ENCODE measurements at places on chromosomes 1 and 21. TPM values are rescaled to one million over a fixed set of nuclear protein-coding genes. Genes with fewer than 3 reads are reported as not detected.

The PRPF38A gene
- total RNA-seq = 12.1 TPM

The GPR25 gene
- not detected for total RNA-seq

The TMCO1 gene
- 83.1 TPM for total RNA-seq

The YBX1 gene
- 864 TPM for total RNA-seq

The TLCD4 gene
- total RNA-seq = under 0.01 TPM

The MYBPH gene
- 0.18 TPM for total RNA-seq

The FAM72B gene
- total RNA-seq = 2.3 TPM

The OR2G6 gene
- not detected for total RNA-seq

The WDR64 gene
- total RNA-seq = not detected

The IL10 gene
- total RNA-seq = not detected

The FOXJ3 gene
- 13.0 TPM for total RNA-seq

The WNT4 gene
- 0.18 TPM for total RNA-seq

The TSPAN2 gene
- total RNA-seq = under 0.01 TPM

The FAM89A gene
- total RNA-seq = 6.9 TPM

The PAPPA2 gene
- 0.35 TPM for total RNA-seq

The OR14K1 gene
- not detected for total RNA-seq

The CRTC2 gene
- total RNA-seq = 10.4 TPM

The ZNF691 gene
- 10.3 TPM for total RNA-seq

The HES3 gene
- total RNA-seq = not detected

The RAB42 gene
- total RNA-seq = 13.5 TPM

The DNAJC28 gene
- 0.18 TPM for total RNA-seq

The LCK gene
- not detected for total RNA-seq

The CYP4A11 gene
- not detected for total RNA-seq

The ADORA1 gene
- not detected for total RNA-seq

The TEX35 gene
- total RNA-seq = not detected

The KIF26B gene
- 15.9 TPM for total RNA-seq

The CD244 gene
- total RNA-seq = not detected

The C1orf105 gene
- total RNA-seq = not detected

The S100A3 gene
- total RNA-seq = 5.8 TPM

All from myometrial cell (primary cell).